ENCODE measurements at places on chromosomes 1 and 21. TPM values are rescaled to one million over a fixed set of nuclear protein-coding genes. Genes with fewer than 3 reads are reported as not detected.

Gene FMOD
- 29.1 TPM for total RNA-seq

Gene DDAH1
- 15.6 TPM for total RNA-seq

Gene LRRC42
- total RNA-seq = 24.7 TPM

Gene MTMR11
- 7.3 TPM for total RNA-seq

Gene CLDN14
- total RNA-seq = 0.49 TPM

Gene LMOD1
- total RNA-seq = 5.7 TPM

Gene OR11L1
- not detected for total RNA-seq

Gene NUDT4B
- 19.0 TPM for total RNA-seq

Gene SASS6
- total RNA-seq = 1.5 TPM

Gene PRPF38A
- 11.9 TPM for total RNA-seq

Gene CELA3B
- total RNA-seq = not detected

Gene MIXL1
- not detected for total RNA-seq

Measured in cardiac ventricle fibroblast (primary cell).